NCI-H774 (cell line): ENCODE measurements at places on chromosomes 7 and 10.
A peak's percentile ranks its signal among the peaks of the same experiment; 100 is the strongest.

- DNase-seq: no peak
Observed at GRCh38 chr10:101968940-101969321, 87.0 kb downstream of the ARMH3 start.

GRCh38 chr10:75838486-75838885, 407.1 kb downstream of the LRMDA start:
- no peak for DNase-seq

DNA sequence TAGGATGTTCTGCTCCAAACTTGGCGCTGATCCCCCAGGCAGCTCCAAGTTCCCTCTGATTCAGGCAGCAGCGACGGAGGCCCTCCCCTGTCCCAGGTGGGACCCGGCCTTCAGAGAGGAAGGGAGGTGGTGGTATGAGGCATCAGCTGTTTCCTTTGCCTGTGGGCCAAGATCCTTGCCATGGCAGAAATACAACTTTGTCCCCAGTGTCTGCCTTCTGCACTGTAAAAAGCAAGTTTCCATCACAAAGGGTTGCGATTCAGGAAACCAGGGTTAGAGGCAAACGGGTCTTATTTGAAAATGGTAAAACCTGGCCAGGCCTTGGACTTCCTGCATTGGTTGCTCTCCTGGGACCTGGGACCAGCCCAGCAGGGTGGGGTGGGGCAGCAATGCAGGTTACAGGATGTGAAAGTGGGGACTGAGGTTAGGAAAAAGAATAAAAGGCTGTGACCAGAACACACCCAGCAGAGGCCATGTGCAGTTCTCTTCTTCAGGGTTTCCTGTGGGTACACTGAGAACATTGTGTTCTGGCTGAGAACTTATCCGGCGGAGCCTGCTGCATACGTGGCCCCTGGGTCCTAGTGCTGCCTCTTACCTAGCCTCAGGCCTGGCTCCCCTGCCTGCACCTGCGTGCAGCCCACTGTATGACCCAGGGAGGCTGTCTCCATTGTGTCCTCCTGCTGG, 25.1 kb upstream of the DDIT4 start:
- peak; percentile 6 for DNase-seq

DNA sequence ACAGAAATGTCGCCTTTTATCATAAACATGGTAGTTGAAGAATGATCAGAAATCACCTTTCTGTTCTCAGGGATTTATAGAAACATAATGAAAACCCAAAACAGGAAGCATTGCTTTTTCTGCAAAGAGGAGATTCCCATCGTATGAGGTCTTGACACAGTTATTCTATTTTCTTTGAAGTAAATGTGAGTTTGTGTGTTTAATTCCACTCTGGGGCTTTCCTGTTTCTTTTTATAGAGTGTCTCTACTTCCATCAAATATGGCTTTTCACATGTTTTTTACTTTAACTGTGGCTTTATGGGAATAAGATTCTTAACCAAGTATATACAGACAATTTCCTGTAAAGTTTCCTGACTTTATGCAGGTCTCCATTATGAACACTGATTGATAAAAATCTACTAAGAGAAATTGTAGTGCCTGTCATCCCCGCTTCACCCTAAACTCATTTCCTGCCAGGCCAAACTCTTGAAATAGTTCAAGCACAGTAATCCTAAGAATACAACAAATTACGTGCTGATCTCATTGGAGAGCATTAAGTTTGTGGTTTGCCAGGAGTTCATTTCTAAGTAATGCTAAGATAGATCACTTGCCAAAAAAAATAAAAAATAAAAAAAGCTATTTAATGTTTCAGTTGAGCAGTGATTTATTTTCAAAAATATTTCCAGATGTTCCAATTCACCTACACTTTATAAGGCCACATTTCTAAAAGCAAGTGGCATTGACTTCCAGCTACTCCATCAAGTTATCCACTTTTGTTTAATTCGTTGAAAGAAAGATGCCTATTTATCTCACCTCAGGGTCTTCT, 52.2 kb upstream of the SEC61G start:
- no peak for DNase-seq

DNA sequence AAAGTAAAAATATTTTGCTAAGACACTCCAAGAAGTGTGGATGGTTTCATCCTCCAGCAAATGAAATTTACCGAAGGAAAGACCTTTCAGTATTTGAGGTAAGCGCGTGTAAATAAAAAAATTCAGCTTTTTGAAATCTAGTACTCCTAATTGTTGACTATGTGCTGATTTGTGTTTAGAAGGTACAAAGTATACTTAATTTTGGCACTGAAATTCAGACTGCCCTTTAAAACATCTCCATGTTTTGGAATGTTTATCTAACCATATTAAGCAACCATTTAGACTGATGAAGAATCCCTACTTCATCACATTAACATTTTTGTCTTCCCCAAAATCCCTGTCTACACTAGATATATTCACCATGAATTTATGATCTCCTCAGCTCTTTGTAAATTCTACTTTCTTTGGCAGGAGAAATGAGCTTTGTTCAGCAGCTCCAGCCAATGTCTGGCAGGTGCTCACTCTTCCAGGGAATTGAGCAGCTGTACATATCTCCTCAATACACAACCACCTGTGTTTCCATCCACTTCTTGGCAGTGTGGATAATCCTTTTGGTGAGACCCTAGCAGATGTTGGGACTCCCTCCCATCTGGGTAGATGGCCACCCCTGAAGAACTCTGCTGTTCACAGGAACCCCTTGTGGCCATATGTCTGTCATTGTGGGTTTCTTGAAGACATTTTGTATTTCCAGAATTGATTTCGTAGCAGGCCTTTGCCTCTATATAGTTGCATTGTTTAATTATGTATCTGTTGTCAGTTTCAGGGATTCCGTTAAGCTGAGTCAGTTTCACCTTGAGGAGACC, 129.4 kb upstream of the SAMD8 start:
- DNase-seq: no peak

DNA sequence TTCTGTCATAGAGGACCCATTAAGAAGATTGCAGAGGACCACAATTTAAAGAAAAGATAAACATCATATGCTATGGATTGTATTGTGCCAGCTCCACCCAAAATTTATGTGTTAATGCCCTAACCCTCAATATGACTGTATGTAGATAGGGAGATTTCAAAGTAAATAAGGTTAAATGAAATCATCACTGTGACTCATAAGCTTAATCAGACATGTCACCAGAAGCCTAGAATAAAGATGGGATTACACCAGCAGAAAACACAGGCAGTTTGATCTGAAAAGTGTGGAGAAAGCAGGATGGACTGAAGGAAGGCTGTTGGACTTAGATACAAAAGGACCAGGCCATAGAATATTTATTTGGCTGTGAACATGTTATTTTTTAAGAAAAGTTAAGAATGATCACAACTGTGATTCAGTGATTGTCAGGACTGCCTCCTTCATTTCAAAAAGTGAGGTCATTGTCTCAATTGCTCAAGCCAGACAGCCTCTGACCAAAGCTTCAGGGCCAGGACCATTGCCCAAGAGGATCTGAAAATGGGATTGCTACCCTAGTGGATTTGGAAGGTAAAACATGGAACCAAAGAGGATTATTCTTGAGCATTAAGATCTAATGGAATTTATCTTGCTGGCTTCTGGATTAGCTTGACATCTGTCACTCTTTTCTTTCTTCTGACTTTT, 270.8 kb upstream of the POM121L12 start:
- DNase-seq: no peak

DNA sequence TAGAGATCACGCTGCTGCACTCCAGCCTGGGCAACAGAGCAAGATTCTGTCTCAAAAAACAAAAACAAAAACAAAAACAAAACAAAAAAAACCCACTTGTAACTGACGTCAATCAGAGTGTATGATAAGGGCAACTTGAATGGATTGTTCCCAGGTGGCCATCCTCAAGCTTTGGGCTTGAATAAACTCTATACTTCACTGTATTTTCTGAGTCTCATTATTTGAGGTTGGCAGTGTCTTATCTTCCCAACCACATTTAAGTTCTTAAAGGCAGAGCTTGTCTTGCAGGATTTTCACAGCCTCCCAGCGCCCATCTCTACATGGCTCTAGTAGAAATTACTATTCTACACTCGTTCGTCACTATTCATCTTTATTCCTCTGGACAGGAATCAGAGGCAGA, 5.1 kb upstream of the OAT start:
- DNase-seq: no peak

- no peak for DNase-seq
Observed at GRCh38 chr10:128981881-128982615, 485.0 kb upstream of the MGMT start.

DNA sequence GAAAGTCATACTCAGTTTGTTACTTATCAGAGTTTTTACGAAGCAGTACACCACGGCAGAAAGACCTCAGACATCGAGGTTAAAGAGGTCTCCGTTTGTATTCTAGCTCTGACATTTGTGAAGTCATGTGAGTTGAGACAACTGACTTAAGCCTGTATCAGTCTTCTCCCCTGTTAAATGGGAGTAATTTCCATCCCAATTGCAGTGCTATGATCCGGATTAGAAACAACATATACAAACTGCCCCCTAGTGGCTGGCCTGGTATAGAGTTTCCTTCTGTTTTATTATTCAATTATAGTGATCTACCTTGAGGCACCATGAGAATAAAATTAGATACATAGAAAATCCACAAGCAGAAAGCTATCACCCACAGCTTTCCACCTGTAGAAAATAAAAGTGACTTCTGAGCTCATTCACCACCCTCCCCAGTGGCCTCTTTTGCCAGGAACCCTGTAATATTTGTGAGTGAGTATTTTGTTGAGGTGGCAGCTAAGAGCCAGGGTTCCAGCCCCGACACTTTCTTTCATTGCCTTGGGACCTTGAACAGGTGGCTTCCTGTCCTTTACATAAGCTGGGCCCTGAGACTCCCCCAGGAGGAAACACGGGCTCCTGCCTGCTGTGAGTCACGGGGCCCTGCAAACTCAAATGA, 607.2 kb upstream of the MGMT start:
- DNase-seq: no peak

DNA sequence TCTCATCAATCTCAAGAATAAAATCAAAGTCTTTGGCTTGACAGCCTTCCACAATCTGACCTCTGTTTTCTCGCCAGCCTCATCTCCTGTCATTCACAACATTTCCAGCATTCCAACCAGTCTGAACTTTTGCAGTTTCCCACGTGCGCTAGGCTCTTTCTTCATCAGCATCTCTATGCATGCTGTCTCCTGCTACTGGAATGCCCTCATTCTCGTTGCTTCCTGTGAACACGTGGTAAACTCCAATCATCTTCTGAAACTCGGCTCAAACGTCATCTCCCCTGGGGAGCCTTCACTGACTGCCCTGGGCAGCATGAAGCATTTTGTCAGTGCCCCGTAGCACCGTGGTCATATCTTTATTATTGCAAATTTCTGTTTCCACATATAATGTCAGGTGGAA, 12.2 kb upstream of the RSBN1L start:
- no peak for DNase-seq

DNA sequence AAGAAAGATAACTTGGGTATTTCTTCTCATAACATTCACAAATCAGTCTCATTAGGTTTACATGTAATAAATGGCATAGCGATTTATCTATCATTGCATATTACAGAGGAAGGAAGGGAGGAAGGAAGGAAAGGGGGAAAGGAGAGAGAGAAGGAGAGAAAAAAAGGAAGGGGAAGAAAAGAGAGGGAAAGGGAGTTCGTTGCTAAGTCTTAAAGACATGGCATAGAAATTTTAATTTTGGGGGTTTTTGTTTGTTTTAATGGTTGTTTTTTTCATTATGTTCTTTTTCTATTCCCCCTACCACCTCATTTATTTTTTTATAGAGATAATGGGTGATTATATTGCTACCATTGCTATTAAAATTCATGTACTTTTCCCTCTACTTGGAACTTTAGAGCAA, 604.3 kb downstream of the IPMK start:
- DNase-seq: no peak

DNA sequence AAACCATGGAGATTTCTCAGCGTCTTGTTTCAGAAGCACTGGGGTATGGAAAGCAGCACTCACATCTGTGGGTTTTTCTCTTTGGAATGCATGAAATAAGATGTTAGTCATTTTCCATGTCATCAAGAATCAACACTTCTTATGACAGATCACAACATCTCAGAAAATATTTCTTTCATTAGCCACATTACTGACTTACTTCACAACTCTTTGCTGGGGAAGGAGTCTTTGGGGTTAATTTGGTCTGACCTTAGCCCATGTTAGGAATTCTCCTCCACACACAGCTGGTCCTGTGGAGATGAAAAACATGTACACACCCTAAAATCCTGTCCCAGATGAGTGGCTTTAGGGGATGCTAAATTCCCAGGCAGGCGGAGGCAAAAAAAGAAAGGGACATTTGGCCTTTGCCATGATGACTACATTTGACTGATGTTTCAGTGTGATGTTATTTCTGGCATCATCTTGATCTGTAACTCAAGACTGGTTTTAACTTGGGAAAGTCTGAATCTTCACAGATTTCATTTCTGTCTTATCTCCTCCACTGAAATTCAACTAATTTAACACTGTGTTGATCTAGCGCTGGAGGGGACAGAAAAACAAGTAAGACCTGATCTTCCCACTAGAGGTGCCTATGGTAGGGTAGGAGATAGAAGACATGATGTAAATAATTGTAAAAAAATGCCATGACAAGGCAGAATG, 363.2 kb downstream of the PRPF18 start:
- DNase-seq: no peak

DNA sequence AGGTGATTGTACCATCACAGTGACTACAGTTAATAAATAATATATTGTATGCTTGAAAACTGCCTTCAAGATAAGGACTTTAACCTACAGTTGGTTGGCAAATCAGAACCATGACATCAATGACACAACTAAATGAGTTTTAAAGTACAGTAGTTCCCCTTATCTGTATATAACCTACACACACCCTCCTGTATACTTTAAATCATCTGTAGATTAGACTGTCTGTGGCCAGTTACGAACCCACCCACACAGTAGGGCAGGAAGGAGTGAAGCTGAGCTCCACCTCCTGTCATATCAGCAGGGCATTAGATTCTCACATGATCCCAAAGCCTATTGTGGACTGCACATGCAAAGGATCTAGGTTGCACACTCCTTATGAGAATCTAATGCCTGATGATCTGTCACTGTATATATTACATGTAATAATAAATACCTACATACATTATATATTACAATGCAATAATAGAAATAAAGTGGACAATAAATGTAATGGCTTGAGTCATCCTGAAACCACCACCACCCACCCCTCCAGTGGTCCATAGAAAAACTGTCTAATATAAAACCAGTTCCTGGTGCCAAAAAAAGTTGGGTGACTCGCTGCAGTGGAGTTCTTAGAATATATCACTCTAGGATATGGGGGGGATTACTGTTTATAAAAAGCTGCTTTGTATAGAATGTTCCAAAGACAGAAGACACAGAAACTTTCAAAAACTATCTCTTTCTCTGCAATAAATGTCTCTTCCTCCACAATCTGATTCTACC, 5.6 kb downstream of the TPK1 start:
- DNase-seq: no peak

GRCh38 chr7:27073076-27073475, 22.7 kb downstream of the HOXA1 start:
- no peak for DNase-seq

- no peak for DNase-seq
Observed at GRCh38 chr7:80521809-80522208, 9.9 kb upstream of the GNAT3 start.
